NCI-H524 (cell line): ENCODE measurements at places on chromosomes 13 and 19.

DNA sequence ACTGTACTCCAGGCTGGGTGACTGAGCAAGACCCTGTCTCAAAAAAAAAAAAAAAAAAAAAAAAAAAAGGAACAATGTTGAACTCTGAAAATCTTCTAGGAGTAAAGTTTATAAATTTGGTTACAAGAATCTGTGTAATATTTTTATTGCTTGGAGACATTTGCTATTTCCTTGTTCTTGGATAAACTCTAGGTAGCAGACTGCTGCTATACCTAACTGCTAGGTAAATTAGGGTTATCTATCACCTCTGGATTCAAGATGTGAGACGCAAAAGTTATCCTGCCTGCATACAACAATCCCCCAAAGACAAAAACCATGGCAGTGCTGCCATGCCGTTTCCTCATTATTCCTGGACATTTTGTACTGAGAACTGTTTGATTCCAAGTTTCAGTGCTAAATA lies 33.7 kb downstream of the UBL3 start:
- DNase-seq = no peak

GRCh38 chr13:40026174-40026585 lies 370.7 kb downstream of the COG6 start:
- DNase-seq = no peak

DNA sequence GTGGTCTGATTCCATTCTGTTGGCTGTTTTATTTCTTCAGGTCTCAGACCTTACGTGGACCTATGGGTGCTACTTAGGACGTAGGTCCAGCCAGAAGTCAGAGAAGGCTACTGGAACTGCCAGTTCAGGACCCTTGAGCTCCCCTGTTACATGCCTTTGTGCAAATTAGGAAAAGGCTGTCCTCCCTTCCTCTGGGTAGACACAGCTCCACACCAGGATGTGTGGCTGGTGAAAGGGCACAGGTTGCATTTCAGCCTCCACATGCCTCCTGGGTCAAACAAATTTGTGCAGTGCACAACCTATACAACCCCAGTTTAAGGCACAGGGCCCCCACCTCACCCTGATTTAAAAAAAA lies 43.9 kb upstream of the MAP3K10 start:
- DNase-seq = no peak

- no peak for DNase-seq
Measured at GRCh38 chr13:30802501-30802900, 67.2 kb downstream of the ALOX5AP start.
